ENCODE measurements at places on chromosomes 16 and 17.

DNA sequence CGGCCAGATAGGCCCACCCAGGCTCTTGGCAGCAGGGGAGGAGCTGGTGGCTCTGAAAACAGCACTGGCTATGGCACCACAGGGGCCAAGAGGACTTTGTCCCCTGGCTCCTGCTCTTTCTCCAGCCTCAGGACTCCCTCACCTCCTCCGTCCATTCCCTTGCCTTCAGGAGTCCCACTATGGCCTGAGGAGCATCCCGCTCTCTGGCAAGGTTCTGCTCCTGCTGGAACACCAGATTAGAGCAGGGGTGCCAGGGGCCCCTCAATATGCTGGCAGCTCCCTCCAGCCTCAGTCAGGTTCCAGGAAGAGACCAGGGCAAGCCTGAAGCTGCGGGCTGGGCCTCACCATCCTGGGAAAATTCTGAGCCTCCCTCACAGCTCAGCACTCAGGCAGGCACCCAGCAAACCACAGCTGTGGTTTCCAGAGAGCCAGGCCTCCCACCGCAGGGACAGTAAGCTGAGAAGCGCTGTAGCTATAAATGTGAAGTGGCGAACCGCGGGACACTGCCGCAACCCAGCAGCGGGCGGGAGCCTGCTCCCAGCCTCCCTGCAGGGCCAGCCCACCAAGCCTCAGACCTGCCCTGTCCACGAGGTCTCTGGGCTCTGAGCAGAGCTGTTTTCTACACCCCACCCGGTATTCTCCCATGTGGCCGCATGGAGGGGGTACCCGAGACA lies 25.7 kb downstream of the C17orf100 start:
- DNase-seq = no peak

- DNase-seq = peak; percentile 42
These were observed 120.9 kb downstream of the METRNL start for GRCh38 chr17:83200231-83200699.

DNA sequence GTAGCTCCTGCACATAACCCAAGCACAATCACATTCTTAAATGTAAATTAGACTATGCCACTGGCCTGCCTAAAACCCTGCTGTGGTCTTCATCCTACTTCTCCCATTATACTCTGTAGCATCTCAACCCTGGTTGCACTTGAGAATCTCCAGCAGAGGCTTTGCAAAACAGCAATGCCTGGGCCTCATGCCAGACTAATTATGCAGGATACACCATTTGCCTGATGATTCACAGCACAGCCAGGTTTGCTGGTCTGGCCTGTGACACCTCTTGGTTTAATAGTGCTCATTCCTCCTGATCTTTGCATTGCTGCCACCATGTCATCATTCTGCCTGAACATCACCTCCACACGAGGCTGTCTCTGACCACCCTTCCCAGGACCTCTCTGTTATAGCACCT lies 491.9 kb upstream of the TOM1L1 start:
- no peak for DNase-seq

DNA sequence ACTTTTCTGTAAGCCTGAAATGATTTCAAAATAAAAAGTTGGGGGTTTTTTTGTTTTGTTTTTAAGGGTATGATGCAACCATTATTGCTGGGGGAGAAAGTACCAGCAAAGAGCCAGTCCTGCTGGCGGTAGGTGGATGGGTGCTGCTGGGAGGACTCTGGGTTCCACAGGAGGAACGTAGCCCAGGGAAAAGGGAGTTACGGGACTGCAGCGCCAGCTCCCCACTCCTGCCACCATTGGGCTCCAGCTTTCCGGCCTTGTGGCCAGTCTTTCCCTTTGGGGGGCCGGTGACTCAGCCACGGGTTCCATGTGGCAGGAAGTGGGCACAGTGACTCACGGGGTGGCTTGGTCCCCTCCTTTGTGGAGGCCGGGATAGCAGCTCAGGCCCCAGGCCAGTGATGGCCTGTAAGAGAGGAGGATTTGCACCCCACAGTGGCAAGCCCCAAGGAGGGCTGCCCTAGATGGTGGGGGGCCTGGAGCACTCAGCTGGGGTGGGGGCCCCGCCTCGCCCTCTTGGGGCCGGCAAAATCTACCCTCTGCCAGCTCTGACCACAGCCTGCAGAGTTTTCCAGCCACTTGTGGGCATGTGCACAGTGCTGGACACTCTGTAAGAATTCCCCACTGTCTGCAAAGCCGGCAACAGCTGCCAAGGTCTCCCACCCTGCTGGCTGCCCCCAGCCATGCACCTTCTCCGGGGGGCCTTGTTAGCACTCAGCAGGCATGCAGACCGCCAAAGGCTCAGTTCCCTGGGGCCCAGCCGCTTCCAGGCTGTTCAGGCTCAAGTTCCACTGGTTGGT lies 30.4 kb downstream of the SOCS3 start:
- no peak for DNase-seq

DNA sequence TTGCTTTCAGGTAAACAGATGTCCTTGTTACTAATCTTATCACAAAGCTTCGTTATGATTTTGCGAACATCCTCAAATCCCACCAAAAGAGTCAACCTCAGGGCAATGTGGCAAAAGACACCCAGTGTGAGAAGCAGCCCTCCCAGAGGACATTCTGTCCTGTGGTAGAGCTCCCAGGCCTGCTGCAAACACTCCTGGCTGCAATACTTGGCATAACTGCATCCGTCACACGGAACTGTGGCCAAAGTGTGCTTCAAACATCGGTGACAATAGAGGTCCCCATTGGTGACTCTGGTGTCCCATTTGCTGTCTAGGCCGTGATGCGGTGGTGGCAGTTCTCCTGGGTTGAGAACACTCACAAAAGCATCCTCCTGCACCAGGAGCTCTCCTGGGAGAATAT lies 29.5 kb downstream of the SMYD4 start:
- no peak for DNase-seq

GRCh38 chr16:79723583-79724168 lies 123.1 kb upstream of the MAF start:
- DNase-seq = no peak

GRCh38 chr16:48560692-48561091 lies 49.3 kb downstream of the N4BP1 start:
- DNase-seq = no peak

DNA sequence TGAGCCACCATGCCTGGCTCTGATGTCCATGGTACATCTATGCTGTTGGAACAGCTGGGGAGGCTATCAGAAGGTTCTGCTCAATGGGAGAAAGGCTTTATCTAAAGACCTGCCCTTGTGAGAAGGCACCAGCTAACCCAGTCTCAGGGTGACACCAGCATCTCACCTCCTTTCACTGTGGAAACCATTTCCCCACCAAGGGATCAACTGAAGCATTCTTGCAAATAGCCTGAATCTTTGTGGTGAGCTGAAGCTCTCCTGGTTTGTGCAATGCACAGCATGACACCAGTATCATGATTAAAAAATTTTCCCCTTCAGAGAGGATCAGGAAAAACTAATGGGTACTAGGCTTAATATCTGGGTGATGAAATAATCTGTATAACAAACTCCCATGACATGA lies 5.1 kb downstream of the CCL18 start:
- no peak for DNase-seq

DNA sequence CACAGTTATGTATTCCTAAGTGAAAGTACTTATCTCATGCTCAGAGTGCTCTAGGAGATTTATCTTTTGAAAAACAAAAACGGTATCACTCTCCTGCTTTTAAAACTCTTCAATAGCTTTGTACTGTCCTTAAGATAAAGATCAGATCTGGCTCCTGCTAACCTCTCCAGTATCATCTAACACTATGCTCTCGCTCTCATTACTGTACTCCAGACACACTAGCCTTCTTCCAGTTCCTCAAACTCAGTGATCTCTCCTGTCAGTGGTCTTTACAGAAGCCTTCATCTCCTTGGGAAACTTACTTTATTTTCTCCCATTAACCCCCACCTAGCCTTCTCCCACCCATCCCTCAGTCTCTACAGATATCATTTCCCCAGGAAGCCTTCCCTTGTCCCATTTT lies 10.1 kb downstream of the ULK2 start:
- no peak for DNase-seq

- DNase-seq = no peak
These were observed 8.9 kb downstream of the TNFAIP1 start for GRCh38 chr17:28344435-28344901.

DNA sequence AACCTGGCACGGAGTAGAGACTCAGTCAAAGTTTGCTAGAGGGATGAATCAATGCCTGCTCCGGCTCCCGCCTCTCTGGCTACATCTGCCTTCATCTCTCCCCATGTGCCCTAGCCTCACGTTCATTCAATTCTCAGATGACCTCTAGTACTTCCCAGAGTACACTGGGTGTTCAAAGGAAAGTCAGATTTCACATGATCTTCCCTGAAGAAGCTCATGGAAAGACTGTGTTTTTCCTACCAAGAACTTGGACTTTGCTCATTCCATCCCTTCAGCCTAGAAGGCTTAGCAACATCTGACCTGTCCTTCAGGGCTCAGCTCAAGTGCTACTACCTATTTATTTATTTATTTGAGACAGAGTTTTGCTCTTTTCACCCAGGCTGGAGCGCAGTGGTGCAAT lies 11.1 kb upstream of the TNK1 start:
- DNase-seq = no peak

- no peak for DNase-seq
These were observed 126.6 kb downstream of the ANKRD11 start for GRCh38 chr16:89363621-89364393.

DNA sequence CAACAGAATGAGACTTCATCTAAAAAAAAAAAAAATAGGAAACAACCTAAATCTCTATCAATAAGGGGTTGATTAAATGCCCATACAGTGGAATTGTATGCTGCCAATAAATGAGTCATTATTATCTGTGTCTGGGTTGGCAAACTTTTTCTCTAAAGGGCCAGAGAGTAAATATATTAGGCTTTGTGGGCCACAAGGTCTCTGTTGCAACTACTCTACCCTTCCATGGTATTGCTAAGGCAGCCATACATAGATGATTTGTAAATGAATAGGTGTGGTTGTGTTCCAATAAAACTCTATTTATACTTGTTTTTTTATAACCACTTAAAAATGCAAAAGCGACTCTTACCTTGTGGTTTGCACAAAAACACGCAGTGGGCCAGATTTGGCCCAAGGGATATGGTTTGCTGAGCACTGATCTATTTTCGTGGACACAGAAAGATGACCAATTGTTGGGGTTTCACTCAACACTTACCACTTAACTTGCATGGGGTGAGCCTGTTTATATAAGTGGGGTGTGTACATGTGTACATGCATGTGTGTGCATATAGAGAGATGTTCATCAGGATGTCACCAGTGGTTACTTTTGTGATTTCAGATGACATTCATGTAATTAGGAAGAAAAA lies 12.4 kb upstream of the IL4R start:
- no peak for DNase-seq

DNA sequence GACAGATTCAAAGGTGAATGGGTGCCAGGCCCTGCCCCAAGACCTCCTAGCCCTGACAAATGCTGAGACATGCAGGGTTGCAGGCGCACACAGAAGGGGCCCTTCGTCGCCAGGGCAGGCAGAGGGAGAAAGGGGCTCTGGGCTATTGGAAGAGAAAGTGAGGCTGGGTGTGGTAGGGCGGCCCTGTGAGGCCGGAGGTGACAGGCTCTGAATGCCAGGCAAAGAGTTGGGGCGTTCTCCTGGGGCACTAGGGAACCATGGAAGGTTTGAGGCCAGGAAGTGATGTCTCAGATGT lies 26.4 kb upstream of the NXPH3 start:
- DNase-seq = no peak

DNA sequence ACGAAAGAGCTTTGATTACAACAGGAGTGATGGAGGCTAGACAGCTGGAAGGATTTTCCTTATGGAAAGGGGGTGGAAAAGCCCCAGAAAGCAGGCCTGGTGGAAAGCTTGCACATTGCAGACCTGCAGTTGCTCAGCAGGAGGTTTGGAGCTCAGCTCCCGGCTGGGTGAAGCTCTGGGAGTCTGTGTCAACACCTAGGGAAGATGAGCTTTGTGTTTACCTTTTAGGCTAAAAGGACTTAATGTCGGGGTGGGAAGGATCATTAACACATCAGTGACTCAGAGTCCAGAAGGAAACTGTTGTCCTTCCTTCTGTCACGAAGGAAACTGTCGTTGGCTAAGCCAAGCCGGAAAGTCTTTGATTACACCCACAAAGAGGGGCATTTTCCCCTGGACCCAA lies 48.2 kb downstream of the RAP1GAP2 start:
- DNase-seq = no peak

DNA sequence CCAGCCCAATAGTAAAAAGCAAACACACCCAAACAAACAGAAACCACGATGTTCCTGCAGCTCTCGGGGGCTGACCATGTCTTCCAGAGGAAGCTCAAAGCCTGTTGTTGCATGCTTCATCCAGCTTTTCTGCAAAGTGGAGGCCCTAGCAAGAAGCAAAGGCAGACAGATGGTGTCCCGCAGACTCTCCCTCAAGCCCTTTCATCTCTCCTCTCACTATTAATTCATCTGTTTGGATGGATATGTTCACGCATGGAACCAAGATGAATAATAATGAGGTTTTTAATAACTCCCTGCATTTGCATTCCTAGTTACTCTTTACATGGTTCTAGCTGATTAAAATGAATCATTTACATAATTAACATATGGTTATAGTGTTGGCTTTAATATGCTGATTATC lies 36.6 kb downstream of the RBFOX1 start:
- no peak for DNase-seq

DNA sequence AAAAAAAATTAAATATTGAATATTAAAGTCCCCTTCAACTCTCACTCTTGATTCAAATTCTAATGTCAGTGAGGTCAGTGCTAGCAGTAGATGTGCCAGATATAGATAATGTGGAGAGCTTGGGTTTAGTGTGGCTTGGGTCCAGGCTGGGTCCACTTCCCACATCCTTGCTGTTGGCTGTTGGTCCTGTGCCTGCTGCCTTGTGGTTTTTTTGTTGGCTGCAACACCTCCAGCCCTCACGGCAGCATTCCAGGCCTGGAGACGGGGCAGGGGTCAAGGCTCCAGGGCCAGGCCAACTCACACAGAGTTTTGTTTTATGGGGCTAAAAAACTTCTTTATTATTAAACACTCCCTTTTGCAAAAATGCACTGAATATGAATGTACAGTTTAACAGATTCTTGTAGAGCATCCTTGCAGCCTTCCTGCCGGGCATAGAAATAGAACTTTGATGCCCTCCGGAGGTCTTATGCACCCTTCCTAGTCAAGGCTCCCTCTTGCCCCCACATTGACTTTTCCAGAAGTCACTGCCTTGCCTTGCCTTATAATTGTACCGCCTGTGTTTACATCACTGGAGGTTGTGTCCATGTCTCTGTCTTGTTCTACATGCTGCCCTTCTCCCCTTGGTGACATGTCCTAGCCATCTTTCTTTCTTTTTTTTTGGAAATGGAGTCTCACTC lies 25.5 kb upstream of the MYO15B start:
- DNase-seq = no peak

- no peak for DNase-seq
These were observed 13.3 kb downstream of the GPRC5C start for GRCh38 chr17:74445158-74445557.
